ENCODE measurements at places on chromosomes 5 and 9. TPM values are rescaled to one million over a fixed set of nuclear protein-coding genes. Genes with fewer than 3 reads are reported as not detected.

The SLC2A6 gene
- 11.4 TPM for total RNA-seq

The RNF44 gene
- 48.0 TPM for total RNA-seq

The FGF1 gene
- total RNA-seq: 1.8 TPM

- no peaks in the 10 kb centered on the region for H3K4me1 ChIP-seq
- DNase-seq: no peak
- no peak overlapping the region for H3K27ac ChIP-seq
- no peaks in the 10 kb centered on the region for H3K27me3 ChIP-seq
These were observed 15.8 kb downstream of the CWC27 start for GRCh38 chr5:64784451-64785025.

The TAF11L10 gene
- total RNA-seq: not detected

The EPB41L4B gene
- total RNA-seq: 10.1 TPM

The GFPT2 gene
- 20.4 TPM for total RNA-seq

DNA sequence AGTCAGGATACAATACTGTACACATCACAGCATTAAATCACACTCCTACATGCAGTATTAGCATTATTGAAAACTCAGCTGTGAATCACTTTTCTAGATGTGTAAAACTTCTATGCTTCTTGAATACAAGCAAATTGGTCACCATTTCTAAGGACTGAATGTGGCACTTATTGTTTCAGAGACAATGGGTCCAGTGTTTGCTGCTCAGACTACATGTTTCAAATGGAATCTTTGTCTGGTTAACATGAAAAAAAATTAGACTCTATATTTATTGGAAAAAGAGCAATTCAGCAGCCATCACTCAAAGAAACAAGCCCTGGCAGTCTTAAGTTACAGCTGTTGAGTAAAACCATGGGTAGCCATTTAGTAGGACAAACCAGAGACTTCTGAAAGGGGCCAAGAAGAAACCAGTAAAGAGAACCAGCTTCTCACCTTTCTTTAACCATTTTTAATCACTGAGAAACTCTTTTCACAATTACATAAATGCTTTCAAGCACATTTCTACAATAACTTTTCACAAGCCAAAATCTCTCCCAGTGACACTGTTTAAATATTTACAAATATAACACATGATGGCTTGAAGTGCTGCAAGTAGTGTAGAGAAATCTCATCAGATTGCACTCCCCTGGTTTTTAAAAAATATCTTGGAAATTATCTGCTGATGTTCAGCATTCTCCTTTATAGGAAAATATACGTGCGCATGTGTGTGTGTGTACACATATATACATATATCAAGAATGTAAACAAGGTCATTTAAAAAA, 35.2 kb downstream of the OR2K2 start:
- H3K27me3 ChIP-seq: no peaks in the 10 kb centered on the region
- no peak overlapping the region for H3K4me3 ChIP-seq
- no peak overlapping the region for H3K27ac ChIP-seq
- H3K4me1 ChIP-seq: no peaks in the 10 kb centered on the region
